Left forelimb (tissue), 1 donor: ENCODE measurements at places on chromosomes 7 and 10.

DNA sequence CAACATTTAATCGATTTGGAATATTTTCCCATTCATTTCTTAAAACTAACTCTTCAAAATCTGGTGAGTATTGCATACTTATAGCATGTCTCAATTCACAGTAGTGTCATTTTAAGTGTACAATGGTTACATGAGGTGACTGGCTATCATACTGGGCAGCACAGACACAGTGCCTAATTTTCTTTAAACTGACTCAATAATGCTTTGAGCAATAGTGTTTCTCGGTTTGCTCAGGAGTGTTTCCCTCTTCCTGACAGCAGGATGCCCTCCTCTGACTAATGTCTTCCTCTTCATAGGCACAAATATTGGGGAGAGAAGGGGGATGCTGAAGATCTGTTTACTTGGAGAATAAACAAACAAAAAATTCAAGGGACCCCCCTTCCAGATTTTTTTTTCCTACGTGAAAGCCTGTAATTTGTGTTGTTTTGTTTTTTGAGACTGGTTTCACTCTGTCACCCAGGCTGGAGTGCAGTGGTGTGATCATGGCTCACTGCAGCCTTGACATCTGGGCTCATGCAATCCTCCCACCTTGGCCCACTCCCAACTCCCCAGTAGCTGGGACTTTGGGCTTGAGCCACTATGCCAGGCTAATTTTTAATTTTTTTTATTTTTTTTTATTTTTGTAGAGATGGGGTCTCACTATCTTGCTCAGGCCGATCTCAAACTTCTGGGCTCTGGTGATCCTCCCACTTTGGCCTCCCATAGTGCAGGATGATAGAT, 2.2 kb downstream of the MRC1 start:
- DNase-seq: no peak

DNA sequence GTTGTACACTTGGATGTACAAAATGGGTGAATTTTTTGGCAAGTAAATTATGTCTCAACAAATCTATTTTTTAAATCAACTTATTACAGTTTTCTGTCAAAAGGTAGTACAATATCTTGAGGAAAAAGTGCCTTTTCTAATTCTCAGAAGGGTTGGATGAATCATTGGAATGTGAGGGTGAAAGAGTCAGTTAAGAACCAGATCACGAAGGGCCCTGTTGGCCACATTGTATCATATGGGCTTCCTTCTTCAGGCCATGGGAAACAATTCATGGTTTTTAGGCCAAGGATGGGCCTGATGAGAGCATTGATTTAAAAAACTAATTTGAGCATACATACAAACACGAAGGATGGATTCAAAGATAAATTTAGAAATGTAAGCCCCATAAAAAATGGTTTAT, 503.7 kb downstream of the TNS3 start:
- no peak for DNase-seq

DNA sequence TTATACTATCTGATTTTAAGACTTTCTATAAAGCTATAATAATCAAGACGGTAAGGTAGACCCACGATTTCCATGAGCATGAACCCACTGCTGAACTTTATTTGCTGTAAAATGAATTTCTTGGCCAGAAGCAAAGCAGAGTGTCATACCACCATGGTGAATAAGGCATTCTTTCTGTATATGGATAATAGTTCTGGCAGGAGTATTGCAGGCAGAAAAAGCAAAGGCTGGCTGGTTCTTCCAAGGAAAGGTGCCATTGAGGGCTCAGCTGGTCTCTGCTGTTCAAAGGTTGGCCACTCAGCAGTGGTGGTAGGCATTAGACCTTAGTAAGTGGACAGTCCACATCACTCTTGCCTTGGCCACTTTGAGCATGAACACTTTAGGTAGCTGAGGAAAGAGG, 104.1 kb upstream of the KCNMA1 start:
- DNase-seq: no peak

DNA sequence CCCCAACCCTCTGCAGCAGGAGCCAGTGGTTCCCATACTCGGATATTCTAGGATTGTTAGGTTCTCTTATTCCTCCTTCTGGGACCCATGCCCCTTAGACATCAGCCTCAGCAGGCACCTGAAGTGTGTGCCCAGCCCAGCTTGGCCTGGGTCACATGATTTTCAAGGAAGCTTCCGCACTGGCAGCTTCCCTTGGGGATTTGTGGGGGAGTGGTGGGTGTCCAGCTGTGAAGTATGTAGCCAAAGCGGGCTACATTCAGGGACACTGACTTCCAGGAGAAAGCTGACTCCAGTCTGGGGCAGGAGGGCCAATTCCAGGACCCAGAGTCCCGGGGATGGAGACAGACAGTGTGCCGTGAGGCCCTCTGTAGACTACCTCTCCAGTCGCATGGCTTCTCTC, 1.3 kb downstream of the LDB1 start:
- no peak for DNase-seq

DNA sequence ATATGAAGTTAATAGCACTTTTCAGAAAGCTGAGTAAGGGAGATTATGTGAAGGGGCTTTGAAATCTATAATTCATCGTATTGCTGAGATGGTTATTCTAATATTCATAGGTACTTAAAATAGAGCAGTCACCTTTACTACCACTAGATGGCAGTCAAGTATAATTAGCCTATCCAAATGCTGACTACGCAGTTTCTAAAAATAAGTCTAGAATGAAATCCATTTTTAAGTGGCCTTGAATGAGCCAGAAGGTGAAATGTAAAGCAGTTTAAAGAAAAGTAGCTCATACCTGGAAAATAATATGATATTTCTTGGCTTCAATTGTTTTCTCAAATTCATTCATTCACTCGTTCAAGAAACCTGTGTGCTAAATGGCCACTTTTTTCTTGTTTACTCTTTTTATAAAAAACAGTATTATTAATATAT, 1277.1 kb downstream of the GATA3 start:
- DNase-seq: no peak

DNA sequence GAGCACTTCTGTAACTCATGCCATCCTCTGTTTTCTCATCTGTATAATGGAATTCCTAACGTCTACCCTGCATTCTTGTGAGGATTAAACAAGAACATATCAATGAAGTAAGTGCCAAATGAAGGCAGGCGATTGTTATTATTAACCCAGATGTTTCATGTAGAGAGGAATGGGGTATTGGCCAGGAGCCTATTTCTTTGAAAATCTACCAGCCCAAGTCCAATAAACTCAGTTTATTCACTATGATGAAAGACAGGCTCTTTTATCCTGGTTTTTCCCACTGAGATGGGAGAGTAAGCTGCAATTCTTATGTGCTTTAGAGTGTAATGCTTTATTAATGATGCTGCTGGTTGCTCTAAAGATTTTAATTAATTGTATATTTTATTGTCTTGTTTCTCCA, 9.6 kb downstream of the CTTNBP2 start:
- DNase-seq: no peak

DNA sequence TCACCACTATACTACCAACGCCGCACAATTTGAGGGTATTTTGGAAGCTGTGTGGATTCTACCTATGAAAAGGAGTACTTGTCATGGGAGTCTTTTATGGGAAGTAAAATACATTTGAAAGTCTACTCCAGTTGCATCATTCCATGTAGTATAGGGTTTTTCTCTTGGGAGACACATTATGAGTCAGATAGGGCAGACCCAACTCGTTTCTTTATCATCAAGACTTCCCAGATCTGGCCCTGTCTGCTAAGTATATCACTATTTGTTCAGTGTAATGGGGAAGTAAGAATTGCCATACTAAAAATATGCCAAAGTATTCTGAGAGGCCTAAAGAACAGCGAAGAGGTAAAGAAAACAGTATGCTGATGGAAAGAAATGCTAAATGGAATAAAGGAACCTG, 144.2 kb downstream of the SPAG6 start:
- no peak for DNase-seq

DNA sequence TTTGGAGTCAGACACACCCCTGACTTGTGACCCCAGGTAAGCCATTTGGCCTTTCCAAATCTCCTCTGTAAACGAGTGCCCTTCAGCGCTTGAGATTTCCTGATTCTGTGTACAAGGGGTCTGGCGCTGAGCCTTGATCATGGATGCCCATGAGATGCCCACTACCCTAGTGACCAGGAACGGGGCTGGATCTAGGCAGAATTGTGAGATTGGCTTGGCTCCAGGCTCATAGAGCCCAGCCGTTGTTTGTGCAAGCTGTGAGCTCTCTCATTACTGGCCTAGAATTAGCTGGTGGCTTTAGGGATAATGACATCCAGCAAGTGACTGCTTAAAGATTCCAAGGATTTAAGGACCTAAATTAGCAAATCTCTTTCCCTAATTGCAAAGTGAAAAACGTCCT, 84.9 kb downstream of the CAMK1D start:
- DNase-seq: no peak

GRCh38 chr7:27430105-27430504, 187.5 kb downstream of the EVX1 start:
- DNase-seq: no peak

DNA sequence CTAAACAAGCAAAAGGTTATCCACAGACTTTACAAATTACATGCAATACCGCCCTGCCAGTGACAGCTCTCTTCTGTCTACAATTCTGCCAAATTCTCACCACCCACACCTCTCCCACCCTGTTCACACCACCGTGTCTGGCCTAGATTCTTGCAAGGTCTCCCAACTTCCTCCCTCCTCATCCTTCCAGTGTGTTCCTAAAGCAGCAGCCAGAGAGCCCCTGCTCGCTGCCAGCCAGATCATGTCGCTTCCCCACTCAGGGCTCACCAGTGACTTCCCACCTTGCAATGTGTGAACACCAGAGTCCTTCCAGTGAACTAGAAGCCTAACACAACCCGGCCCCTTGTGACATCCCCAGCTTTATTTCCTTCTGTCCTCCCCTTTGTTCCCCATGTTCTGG, 121.6 kb downstream of the HECW1 start:
- DNase-seq: no peak

DNA sequence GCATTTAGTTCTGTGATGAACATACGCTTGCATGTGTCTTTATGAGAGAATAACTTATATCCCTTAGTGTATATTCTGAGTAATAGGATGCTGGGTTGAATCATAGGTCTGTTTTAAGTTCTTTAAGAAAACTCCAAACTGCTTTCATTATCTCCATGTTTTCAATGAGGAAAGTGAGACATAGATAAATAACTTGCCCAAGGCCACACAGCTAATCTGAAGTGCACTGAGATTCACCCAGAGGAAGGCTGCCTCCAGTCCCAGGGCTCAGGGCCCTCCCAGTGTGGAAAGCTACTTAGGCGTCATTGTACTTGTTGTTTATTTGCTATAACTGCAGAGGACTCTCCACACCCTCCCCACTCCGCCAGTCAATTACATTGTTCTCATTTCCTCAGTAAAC, 126.7 kb downstream of the INHBA start:
- no peak for DNase-seq

GRCh38 chr10:128043259-128044045, 82.8 kb downstream of the MKI67 start:
- no peak for DNase-seq

GRCh38 chr10:44863344-44864047, 47.6 kb upstream of the TMEM72 start:
- DNase-seq: no peak

GRCh38 chr10:76251841-76252671, 820.6 kb downstream of the LRMDA start:
- DNase-seq: no peak

GRCh38 chr7:132300599-132301277, 275.5 kb downstream of the PLXNA4 start:
- no peak for DNase-seq

DNA sequence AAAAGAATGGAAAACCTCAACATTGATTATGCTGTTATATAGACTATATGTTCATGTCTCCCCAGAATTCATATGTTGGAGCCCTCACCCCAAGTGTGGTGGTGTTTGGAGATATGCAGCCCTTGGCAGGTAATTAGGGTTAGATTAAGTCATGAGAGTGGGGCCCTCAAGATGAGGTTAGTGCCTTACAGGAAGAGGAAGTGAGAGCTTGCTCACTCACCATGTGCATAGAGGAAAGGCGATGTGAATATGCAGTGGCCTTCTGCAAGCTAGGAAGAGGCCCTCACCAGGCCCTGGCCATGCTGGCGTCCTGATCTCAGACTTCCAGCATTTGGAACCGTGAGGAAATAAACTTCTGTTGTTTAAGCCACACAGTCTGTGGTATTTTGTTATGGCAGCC, 14.8 kb downstream of the ZNF33A start:
- no peak for DNase-seq

- DNase-seq: no peak
Observed at GRCh38 chr7:15494711-15495110, 67.1 kb downstream of the AGMO start.
